ENCODE measurements at places on chromosomes 11 and 22.

- DNase-seq, result no peak
Measured at GRCh38 chr11:111069066-111069465, 176.5 kb upstream of the POU2AF2 start.

DNA sequence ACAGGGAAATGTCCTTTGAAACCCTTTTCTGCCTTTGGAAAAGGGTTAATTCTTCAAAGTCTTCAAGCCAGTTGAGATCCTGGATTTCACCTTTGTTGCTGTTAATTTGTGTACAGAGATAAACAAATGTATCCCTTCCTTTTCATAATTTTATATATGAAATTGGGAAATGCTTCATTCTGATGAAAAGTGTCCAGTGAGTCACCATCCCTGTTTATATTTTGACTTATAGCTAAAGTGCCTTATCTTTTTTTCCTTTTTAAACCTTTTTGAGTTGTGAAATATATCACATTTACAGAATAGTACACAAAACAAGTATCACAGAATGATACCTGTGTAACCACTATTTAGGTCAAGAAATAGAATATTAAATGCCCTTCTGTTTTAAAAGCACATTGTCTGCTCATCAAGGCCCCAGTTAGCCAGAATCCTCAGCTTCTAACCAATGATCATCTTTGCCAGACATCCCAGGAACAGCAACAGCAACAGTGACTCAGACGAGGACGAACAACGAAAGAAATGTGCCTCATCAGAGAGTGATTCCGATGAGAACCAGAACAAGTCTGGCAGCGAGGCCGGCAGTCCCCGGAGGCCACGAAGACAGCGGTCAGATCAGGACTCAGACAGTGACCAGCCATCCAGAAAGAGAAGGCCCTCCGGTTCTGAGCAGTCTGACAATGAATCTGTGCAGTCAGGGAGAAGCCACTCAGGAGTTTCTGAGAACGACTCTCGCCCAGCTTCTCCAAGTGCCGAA is 27.3 kb downstream of the CTR9 start:
- no peak for DNase-seq

DNA sequence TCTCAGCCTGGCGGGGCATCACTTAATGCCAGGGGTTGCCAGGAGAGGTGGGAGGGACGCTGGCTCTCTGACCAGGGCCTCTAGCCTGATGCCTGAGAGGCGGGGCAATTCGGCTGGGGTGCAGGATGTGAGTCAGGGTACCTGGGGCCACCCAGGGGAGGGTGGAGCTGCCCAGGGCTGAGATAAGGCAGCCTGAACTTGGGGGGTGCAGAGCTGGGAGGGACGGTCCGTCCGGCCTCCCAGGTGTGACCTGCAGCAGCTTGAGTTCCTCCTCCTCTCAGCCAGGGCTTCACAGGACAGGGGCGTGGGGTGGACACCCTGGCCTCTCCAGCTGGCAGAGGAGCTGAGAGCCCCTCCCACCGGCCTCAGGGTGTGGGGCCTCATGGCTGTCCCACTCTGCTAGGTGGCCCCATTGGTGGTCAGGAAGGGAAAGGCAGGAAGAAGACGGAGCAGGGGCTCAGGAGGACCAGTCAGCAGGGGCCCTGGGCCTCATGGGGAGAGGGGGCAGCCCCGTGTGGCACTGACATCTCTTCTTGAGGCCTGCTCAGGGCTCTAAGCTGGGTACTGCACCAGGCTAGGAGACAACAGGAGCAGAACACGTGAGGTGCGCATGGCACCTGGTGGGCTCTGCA is 942 bp upstream of the RPS6KA4 start:
- peak; percentile 31 for DNase-seq

DNA sequence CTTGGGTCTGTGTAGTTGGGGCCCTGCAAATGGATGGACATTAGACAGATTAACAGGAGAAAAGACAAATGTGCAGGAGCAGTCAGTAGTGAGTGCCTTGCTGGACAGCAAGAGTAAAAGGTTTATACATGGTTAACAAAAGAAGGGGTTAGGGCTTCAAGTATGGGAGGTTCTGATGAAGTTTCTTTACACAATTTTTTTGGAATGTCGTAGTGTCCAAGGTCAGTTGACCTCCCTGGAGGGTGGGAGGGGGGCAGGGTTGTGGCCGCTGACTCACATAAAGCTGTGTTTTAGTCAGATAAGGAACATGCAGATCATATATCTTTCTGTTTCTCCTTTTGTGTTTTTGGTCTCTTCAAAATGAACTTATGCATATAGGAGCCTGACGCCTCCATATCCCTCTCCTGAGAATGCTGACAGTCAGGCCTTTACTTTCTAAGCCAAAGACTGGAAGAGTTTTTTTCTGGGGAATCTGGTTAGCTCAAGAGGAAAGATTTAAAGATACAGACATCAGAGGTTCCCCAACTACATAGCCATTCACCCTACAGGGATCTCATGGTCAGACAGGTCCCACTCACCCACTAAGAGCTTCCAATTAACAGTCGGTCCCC is 134.3 kb downstream of the NECTIN1 start:
- DNase-seq, result no peak

DNA sequence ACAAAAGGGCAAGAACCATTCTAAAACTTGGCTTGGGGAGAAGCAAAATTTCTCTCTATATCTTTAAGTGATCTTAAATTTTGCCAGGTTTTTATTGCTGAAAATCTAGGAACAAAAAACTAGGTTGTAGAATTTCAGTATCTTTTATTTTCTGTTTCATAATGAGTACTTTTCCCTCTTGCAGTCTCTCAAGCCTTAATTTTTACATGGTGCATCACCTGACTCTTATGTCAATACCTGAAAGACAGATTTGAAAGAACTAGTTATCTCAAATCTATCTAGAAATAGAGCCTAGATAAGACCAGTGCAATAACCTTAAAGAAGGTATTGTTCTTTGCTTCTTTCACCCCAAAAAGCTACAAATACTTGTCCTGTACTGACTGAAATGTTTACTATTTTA is 122.1 kb downstream of the TRIM44 start:
- no peak for DNase-seq
